ENCODE measurements at places on chromosomes 11 and 22.

GRCh38 chr11:8408151-8408941 is 144.7 kb upstream of the LMO1 start:
- no peak for DNase-seq

- DNase-seq = no peak
These were observed 261 bp upstream of the SCT start for GRCh38 chr11:627308-627576.

GRCh38 chr11:36452236-36452940 is 57.7 kb downstream of the TRAF6 start:
- DNase-seq = peak; percentile 29

DNA sequence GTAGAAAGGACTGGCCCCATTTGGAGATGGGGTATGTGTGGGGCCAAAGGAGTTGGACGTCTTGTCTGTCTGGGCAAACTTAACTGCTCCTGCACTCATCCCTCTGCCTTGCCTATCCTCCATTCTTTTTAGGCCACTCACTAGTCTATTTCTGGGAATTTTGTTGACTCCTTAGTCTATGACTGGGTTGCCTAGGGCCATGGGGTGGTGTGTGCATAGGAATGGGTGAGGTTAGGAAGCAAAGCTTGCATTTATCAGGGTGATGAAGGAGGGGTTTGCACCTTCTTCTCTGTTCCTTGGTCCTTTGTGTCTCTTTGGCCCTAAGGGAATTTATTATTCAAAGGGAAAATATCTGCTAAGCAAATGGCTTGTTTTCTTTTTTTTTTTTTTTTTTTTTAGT is 80.9 kb upstream of the OR9Q1 start:
- DNase-seq = no peak

- peak; percentile 45 for DNase-seq
These were observed 328.3 kb downstream of the TBC1D22A start for GRCh38 chr22:47090591-47091245.

GRCh38 chr22:47601666-47602065 is 839.2 kb downstream of the TBC1D22A start:
- DNase-seq = peak; percentile 4

GRCh38 chr11:1168256-1168655 is 10.5 kb downstream of the MUC5AC start:
- no peak for DNase-seq

DNA sequence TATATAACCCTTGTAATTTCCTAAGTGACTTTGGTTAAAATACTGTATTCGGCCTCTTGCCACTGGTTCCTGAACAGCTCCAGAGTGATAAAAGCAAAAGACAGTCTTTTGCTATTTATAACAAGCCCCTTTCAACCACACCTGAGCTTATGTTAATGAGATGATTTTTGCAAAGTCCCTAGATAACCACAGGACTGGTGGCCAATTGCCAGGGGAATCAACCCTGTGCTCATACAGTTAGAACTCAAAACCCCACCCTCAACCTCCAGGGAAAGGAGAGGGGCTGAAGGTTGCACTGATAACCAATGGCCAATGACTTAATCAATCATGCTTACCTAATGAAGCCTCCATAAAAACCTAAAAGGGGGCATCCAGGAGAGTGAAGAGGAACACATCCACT is 77.9 kb downstream of the SIK3 start:
- no peak for DNase-seq

- DNase-seq = no peak
These were observed 87.2 kb upstream of the HTATIP2 start for GRCh38 chr11:20275987-20276965.

GRCh38 chr11:69650832-69651344 is 9.9 kb downstream of the CCND1 start:
- no peak for DNase-seq

DNA sequence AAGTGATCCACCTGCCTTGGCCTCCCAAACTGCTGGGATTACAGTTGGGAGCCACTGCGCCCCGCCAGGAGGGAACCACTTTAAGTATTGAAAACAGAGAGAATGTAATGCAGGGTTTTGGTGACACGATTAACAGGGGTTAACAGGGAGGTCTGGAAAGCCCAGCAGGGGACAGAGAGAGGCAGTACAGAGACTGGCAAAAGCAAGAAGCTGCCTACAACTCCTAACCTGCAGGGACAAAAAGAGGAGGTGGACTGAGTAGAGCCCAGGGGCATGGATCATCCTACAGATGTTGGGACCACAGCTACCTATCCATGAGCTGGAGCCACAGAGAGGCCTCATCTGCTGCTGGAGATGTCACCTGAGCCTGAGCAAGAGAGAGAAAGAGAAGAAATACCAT is 1.7 kb upstream of the SPINDOC start:
- no peak for DNase-seq

DNA sequence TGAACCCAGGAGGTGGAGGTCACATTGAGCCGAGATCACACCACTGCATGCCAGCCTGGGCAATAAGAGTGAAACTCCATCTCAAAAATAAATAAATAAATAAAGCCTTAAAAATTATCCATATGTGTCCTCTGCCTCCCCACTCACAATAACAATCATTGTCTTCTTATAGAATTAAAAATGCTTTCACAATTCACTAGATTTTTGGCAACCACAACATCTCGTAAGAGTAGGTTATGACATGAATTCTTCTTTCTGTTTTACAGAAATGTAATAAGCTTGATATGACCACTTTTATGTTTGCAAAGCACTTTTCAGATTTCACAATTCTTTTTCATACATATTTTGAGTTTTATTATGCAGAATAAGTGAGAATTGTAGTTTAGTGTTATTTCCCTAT is 54.5 kb upstream of the HSPA8 start:
- no peak for DNase-seq

- no peak for DNase-seq
These were observed 34.6 kb downstream of the SLC6A5 start for GRCh38 chr11:20634044-20634443.

DNA sequence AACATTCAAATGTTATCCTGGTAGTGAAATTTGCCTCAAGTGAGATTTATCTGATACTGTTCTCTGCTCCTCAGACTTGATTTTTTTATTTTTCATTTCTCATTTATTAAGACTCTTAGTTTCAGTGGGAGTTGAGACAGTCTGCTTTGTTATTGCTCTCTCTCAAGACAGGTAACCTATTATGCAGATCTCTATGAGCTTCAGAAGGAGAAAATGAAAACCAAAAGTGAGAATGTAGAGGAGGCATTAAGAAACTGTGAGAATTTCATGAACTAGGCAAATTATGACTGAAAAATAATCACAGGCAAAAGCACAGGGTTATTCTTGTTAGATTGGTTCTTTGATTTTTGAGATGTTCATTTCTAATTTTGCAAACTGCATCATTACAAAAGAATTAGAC is 290.0 kb upstream of the CHORDC1 start:
- DNase-seq = no peak

- DNase-seq = no peak
These were observed 11.5 kb upstream of the TPP1 start for GRCh38 chr11:6630632-6631291.

GRCh38 chr11:64334764-64335735 is 5.0 kb upstream of the CCDC88B start:
- DNase-seq = no peak

DNA sequence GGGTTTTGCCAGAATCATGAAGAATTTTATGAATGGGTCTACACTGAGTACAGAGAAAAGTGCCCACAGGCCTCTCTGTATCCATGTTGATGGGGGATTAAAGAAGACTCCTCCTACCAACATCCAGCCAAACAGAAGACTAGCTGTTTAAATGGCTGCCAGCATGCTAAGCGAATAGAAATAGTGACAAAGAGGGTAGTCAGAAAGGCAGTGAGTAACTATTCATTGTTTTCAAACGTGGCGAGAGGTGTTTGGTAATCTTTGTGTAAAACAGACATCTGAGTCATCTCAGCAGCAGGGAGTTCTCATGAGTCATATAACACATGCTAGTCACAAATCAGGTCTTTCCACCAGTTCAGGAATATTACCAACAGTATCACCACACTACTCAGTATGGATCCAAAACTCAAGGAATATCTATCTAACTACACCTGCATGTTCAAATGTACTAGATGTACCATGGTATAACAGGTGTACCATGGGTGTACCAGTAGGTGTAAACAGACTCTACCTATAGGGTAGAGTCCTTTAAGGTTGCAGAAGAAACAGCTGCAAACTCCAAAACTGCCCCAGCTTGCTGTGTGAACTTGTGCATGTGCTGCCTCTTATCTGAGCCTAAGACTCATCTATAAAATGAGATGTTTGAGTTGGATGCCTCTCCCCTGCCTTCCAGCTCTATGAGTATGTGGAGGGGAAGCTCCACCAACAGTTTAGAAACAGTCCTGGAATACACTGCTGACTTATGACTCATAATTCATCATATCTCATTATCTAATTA is 82.0 kb downstream of the SLC1A2 start:
- DNase-seq = peak; percentile 30

DNA sequence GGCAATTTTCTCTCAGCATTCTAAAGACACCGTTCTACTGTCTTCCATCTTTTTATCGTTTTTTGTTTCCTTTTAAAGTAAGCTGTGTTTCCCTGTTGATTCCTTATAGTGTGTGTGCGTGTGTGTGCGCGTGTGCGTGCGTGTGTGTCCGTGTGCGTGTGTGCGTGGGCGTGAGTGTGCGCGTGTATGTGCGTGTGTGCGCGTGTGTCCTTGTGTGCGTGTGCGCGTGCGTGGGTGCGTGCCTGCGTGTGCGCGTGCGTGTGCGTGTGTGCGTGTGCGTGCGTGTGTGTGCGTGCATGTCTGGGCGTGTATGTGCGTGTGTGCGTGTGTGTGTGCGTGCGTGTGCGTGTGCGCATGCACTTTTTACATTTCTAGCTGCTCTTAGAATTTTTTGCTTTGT is 1033.7 kb downstream of the BRD1 start:
- DNase-seq = no peak

DNA sequence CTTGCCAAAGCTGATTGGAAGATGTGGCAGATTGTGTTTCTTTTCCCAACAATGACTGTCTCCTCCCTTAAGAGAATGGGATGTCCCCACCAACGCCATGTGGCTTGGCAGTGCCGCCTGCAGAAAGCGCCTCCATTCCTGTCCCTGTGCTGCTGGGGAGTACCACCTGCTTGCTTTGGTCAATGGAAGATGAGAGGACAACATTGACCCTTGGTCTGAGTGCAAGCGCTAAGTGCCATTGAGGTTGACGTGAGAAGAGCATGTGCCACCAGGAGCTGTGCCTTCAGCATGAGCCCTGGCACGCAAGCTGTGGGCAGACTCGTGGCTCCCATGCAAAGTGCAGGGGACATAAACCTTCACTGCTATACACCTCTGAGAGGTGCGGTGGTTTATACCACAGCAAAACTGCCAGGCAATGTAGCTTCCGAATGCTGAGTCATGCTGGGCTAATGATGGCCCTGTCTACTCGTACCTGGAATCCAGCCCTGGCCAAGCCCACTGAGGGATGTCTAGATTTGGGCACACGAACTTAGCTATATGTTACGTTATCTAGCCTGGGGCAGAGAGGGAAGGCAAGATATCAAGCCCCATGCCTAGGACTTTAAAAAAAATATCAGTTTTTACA is 41.9 kb downstream of the MYEOV start:
- no peak for DNase-seq

Data from CD4-positive, alpha-beta T cell treated with Interleukin-4 for 1 hour (primary cell).